Kidney (tissue), 22 donors: ENCODE measurements at places on chromosomes 5 and 9. TPM values are rescaled to one million over a fixed set of nuclear protein-coding genes. Genes with fewer than 3 reads are reported as not detected.
A peak's percentile ranks its signal among the peaks of the same experiment; 100 is the strongest.

The SYNPO gene
- 87.6 TPM for total RNA-seq

The CNTLN gene
- 8.0 TPM for total RNA-seq

The WHRN gene
- total RNA-seq = 14.8 TPM

The IFNA8 gene
- not detected for total RNA-seq

The TMEM141 gene
- 96.5 TPM for total RNA-seq

The SMIM33 gene
- total RNA-seq = 0.13 TPM

The PCDHA11 gene
- 2.0 TPM for total RNA-seq

DNA sequence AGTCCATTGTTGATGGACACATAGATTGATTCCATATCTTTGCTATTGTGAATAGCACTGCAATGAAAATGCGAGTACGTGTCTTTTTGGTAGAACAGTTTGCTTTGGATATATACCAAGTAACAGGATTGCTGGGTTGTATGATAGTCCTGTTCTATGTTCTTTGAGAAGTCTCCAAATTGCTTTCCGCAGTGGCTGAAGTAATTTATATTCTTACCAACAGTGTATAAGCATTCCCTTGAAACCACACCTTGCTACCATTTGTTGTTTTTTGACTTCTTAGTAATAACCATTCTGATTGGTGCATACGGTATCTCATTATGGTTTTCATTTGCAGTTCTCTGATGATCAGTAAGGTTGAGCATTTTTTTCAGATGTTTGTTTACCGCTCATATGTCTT lies 792.9 kb downstream of the PTPRD start:
- DNase-seq = no peak
- H3K4me1 ChIP-seq = no peaks in the 10 kb centered on the region
- no peaks in the 10 kb centered on the region for H3K27me3 ChIP-seq
- no peaks in the 10 kb centered on the region for H3K36me3 ChIP-seq
- H3K4me3 ChIP-seq = no peak overlapping the region
- no peak overlapping the region for H3K27ac ChIP-seq

DNA sequence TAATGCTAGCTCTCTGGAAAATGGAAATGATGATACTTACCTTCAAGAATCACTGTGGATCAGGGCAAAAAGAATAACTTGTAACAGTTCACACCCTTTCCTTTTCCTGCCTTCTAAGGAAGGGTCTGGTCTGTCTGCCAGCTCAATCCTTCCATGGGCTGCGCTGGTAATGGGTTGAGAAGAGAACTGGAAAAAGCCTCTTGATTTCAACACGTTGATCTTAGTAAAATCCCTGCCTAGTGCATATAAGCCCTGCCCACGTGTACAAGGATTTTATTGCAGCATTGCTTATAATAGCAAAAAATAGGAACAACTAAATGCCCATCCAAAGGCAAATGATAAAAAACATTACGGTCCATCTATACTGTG lies 20.5 kb downstream of the C1QTNF2 start:
- no peaks in the 10 kb centered on the region for H3K27me3 ChIP-seq
- no peak overlapping the region for H3K4me3 ChIP-seq
- H3K36me3 ChIP-seq = no peaks in the 10 kb centered on the region
- H3K4me1 ChIP-seq = peaks cover 3% of the 10 kb centered on the region
- no peak overlapping the region for H3K27ac ChIP-seq

DNA sequence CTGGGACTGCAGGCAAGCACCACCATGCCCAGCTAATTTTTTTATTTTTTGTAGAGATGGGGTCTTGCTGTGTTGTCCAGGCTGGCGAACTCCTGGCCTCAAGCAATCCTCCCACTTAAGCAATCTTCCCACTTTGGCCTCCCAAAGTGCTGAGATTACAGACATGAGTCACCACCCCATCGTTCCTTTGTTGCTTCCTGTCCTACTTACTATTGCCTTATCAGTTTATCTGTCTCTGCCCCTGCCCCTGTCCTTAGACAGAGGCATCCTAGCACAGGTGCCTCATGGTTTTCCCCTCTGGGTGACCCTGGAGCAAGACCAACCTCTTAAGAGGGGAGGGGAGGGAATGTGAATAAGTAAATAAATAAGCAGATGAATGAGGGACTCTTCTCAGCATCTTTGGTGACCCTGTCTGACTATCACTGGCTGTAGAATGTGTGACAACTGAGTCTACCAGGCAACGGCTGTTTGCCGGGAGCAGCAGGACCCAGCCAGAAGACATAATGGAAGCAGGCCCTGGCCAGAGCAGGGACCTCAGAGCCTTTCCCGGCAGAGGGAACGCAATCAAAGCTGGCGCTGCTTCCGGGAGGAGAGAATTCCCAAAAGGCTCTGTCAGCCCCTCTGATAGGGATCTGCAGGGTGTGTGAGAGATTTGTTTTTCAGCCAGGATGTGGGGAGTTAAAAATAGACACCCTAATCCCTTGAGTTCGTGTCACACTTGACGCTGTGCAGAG lies 43.8 kb upstream of the DAB2IP start:
- H3K4me1 ChIP-seq = peaks cover 11% of the 10 kb centered on the region
- no peaks in the 10 kb centered on the region for H3K36me3 ChIP-seq
- no peak for DNase-seq
- no peak overlapping the region for H3K4me3 ChIP-seq

- no peaks in the 10 kb centered on the region for H3K4me1 ChIP-seq
- H3K27ac ChIP-seq = no peak overlapping the region
- H3K36me3 ChIP-seq = no peaks in the 10 kb centered on the region
Observed at GRCh38 chr9:26310294-26310693, 582.3 kb downstream of the CAAP1 start.

GRCh38 chr5:113989913-113990305 lies 372.0 kb upstream of the KCNN2 start:
- H3K4me3 ChIP-seq = no peak overlapping the region
- no peak for DNase-seq
- H3K4me1 ChIP-seq = no peaks in the 10 kb centered on the region
- H3K27me3 ChIP-seq = no peaks in the 10 kb centered on the region

DNA sequence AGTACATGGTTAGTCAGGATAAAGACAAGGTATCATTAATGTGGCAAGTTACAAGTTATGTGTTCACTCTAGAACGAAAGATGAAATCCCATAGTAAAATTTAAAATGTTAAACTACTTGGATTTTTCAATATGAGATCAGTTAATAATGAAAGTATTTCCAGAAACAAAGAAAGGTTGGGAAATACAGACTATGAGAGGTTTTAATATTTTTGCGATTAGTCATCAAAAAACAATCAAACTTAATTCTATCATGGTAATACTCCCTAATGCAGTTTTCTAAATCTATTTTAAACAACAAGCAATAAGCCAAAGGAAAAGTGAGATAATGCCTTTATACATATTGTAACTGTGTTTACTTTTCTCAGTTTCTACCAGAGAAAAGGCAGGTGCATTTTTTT lies 10.6 kb downstream of the CDH12 start:
- DNase-seq = no peak
- H3K4me1 ChIP-seq = no peaks in the 10 kb centered on the region
- H3K36me3 ChIP-seq = no peaks in the 10 kb centered on the region

GRCh38 chr5:2021484-2022176 lies 138.9 kb upstream of the IRX4 start:
- H3K4me1 ChIP-seq = no peaks in the 10 kb centered on the region
- H3K27ac ChIP-seq = no peak overlapping the region
- no peaks in the 10 kb centered on the region for H3K36me3 ChIP-seq
- H3K4me3 ChIP-seq = no peak overlapping the region

GRCh38 chr5:168316139-168316578 lies 24.7 kb downstream of the WWC1 start:
- H3K4me3 ChIP-seq = no peak overlapping the region
- DNase-seq = peak; percentile 85
- peaks cover 42% of the 10 kb centered on the region for H3K4me1 ChIP-seq
- no peaks in the 10 kb centered on the region for H3K27me3 ChIP-seq
- peak overlapping the region; percentile 96 for H3K27ac ChIP-seq

- no peaks in the 10 kb centered on the region for H3K27me3 ChIP-seq
- H3K27ac ChIP-seq = no peak overlapping the region
- DNase-seq = no peak
- no peak overlapping the region for H3K4me3 ChIP-seq
- no peaks in the 10 kb centered on the region for H3K36me3 ChIP-seq
Observed at GRCh38 chr9:126696401-126697145, 82.8 kb downstream of the LMX1B start.

GRCh38 chr9:18129809-18130334 lies 344.1 kb upstream of the ADAMTSL1 start:
- H3K36me3 ChIP-seq = no peaks in the 10 kb centered on the region
- DNase-seq = no peak
- no peak overlapping the region for H3K4me3 ChIP-seq
- H3K27me3 ChIP-seq = no peaks in the 10 kb centered on the region
- H3K27ac ChIP-seq = no peak overlapping the region

DNA sequence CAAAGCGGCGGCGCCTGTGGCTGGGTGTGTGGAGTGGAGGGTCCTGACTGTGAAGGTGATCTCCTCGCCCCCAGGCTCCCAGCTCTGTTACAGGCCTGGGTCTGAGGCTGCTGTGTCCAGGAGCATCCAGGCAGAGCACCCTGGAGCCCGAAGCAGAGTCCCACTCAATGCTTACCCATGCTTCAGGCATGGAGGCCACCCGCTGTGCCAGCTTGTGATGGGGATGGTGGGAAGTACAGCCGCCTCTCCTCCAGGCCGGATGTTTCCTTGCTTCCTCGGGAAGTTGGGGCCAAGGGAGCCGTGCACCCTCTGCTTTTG lies 255.9 kb upstream of the IRX1 start:
- no peak overlapping the region for H3K4me3 ChIP-seq
- DNase-seq = no peak
- no peaks in the 10 kb centered on the region for H3K27me3 ChIP-seq
- no peaks in the 10 kb centered on the region for H3K36me3 ChIP-seq
- no peak overlapping the region for H3K27ac ChIP-seq
